Stimulated activated CD8-positive, alpha-beta memory T cell treated with anti-CD3 and anti-CD28 coated beads, Interleukin-4, amount 100 ng/mL, for 1 hour (primary cell): ENCODE measurements at places on chromosomes 12 and 14.

- no peak for DNase-seq
Measured at GRCh38 chr14:102445641-102446040, 63.9 kb downstream of the ANKRD9 start.

DNA sequence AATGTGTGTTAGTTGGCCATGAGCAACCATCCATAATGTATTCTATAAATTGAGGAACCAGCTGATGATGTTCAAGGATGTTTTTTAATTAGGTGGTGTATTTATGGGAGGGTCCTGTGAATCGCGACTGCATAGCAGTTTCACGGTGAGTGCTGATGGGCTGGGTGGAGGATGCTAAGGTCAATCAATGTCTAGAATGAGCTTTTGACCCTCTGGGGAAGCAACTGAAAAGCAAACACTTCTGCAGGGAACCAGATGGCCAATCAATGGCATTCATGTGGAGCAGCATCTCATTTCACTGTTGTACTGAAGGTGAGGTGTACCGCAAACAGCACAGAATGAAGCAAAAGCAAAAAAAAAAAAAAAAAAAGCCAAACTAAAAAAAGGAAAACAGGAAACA lies 676.1 kb upstream of the TMEM132C start:
- DNase-seq = no peak

- no peak for DNase-seq
Measured at GRCh38 chr14:87252103-87252502, 740.9 kb downstream of the GALC start.

DNA sequence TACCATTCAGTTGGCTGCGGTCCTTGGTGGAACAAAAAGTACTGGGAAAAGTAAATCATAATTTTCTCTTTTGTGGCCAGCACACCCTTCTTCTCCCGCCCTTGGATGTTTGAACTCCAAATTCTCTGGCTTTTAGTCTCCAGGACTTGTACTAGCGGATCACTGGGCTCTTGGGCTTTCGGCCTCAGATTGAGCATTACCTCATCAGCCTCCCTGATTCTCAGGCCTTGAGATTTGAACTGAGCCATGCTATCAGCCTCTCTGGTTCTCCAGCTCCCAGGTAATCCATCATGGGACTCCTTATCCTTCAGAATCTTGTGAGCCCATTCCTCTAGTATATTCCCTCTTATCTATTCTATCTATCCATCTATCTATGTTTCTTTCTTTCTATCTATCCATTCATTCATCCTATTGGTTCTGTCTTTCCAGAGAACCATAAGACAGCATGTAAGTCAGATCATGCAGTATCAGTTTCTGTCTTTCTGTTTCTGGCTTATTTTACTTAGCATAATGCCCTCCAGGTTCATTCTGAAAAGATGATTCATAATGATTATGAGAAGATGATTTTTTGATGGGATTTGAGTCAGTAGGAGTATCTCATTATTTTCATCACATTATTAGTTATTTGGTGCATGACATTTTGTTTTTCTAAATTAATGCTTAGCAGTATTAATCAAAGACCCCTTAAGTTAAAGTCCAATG lies 814.9 kb downstream of the LRFN5 start:
- no peak for DNase-seq

DNA sequence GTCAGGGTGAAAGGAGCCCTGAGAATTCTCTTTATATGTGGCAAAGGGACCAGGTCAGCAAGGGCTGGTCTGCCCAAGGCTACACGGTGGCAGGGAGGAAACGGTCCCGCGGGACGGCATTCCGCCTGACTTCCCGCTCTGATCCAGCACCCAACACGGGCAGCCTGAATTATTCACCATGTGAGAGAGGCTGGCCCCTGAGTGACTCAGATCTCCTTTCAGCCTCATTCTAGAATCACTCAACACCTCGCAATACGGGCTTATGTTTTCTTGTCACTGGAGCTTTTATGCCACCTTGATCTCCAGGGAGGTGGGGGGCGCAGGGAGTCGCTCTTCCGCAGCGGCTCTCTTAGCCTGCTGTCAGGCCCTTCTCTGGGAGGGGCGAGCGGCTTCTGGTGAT lies 8.5 kb downstream of the LRTM2 start:
- no peak for DNase-seq

DNA sequence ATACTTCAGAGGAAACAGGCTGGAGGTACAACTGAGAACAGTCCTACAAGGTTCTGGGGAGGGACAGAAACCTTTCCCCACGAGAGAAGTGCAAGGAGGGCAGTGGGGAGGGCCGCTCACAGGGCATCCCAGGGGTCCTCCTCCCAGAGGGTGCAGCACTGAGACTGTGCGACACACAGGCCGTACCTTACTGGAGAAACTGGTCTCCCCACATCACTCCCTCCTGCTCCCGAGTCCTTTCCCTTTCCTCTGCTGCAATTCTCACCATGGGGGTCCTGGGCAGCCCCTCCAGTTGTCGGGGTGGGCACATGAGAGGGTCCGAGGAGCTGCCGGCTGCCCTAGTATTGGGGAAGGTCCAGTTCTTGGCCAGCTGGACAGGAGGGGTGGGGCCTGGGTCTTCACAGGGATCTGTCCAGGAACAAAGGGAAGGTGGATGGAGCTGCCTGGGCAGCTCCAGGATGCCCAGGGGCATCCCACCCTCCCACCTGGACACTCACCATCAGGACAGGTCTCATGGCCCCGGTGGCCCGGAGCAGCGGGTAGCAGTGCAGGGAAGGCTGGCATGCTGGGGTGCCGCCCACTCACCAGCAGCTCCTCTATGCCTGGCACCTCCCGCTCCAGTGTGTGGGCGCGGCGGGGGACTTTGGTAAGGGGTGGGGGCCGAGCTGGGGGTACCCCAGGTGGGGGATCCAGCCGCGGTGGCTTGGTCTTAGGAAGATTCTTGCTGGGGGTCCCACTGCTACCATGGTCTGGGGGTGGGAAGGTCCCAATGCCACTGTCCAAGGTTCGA lies 35.8 kb downstream of the NCKAP5L start:
- no peak for DNase-seq

DNA sequence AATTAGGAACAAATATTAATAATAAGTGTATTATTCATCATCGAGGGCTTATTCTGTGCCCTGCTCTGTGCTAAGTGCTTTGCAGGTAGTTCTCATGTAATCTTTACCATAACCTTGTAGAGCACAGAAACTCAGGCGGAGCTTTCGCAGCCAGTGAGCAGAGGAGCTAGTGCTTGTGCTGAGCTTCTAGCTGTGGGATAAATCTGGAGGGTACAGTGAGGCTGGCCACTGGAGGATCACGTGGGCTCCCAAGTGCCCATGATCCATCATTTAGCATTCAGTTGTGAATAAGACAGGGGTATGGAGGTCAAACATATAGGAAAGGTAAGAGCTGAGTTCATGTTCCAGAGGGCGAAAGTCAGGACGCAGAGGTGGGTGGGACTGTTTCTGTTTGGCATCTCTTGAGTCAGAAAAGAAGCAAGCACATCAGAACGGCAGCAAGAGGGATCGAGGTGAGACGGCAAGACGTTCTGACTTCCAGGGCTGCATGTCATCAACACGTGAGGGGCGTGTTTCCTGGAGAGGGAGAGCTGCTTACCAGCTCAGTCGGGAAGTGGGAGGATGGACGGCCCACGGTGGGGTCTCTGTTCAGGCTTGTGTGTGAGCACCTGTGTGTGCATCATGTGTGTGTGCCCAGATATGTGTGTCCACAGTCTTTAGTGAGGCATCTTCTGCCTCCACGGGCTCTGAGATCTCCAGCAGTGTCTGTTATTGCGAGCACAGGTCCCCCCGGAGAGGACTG lies 16.8 kb upstream of the KRT80 start:
- no peak for DNase-seq

- no peak for DNase-seq
Measured at GRCh38 chr12:12717586-12718380, 615 bp downstream of the CDKN1B start.

DNA sequence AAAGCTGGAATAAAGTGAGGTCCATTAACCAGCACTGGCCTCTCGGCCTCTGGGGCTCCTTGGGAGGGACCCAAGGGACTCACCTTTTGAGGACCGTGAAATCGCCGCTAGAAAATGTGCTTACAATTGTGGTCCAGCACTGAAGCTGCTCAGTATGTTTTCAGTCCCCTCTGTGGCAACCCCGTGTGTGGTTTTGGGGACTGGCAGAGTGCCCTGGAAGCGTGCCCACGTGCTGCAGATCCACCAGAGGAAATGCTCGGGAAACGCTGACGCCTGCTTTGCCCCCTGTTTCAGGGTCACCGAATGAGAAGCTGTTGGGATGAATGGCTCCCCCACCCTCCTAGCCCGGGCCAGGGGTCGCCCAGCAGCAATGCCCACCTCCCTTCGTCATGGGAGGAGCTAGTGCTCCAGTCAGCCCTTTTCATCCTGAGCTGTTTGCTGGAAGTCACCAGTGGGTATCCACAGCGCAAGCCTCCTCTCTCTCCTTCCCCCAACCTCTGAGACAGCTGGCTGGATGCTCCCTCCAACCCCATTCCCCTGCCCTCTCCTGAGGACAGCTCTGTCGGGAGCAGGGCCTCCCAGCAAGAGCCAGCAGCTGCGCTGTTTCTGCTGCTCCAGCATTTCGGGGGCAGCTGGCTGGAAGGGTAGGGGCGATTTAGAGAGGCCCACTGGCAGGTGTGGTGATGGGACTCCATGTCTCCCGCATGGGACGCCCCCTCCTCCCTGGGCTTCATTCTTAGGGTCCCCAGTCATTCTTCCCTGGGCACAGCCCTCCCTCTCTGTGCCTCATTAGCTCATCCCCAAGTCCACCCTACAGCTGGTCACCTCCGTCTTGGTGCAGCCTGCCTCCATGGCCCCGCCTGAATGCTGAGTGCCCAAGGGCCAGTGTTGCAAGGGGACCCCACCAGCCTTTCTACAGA lies 33.2 kb upstream of the PPP1R13B start:
- DNase-seq = no peak

- DNase-seq = no peak
Measured at GRCh38 chr12:6052940-6053329, 71.5 kb downstream of the VWF start.

GRCh38 chr12:32583534-32583933 lies 95.6 kb upstream of the DNM1L start:
- no peak for DNase-seq

DNA sequence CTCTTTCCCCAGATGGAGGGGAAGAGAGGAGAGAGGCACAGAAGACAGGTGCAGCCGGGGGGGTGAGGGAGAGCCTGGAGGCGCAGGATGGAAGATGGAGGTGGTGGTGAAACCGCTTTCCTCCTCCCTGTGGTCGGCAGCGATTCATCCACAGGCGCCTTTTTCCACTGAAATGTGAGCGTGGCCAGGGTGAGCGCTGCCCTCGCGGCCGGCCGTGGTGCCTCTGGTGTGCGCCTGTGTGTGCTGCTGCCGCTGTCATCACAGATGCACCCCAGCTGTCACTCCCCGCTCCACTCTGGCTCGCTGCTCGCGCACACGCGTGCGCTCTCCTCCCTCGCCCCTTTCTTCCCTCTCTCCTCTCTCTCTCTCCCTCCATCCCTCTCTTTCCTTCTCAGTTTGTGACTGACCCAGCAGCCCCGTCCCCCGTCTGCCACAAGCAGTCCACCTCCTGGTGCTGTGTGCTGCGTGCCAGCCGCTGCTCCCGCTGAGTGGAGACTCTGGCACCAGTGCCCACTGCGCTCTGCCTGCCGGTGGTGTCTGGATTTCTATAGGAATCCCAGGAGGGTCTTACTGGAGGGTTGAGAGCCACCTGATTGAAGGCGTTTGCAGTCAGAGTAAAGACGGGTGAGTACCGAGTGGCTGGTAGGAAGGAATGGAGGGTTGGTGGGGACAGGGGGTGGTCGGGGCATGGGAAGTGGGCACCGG lies at the start of gene LRTM2:
Gene LRTM2, plus strand, starts transcription at position 375 of the 705 bp plus-strand sequence. CDS start 7,584 bp downstream, outside the sequence.
- DNase-seq = no peak

DNA sequence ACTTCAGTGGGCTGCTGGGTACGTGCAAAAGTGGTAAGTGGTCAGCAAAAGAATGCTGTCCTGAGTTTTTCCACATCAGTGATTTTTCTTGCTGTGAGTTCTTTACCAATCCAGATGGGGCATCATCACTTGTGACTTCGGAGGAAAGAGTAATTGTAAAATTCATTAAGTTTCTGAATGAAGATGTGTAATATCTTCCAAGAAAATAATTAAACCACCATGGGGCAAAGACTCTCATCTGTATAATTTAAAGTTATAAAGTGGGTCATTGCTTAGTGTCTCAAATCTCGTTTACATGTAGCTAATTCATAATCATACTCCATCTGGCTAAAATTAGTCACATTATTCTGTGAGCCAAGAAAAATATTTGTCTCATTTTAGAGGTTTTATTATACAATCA lies 10.8 kb upstream of the MED6 start:
- no peak for DNase-seq

DNA sequence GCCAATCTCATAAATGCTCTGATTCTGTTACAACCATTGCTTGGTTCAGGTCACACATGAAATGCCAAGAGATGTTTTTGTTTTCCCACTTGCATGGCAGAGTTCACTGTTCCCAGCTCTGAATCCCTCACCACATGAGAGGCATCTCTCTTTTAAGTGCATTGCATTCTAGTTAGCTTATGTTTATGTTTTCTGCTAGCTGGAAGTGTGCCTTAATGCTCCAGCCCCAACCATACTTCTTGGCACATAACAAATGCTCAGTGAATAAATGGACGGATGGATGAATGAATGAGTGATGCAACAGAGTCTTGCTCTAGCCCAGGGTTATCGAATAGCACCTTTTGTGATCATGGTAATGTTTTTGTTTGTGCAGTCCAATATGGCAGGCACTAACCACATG lies 197.3 kb downstream of the PPM1H start:
- DNase-seq = no peak
